ENCODE measurements at places on chromosomes 13 and 19.

DNA sequence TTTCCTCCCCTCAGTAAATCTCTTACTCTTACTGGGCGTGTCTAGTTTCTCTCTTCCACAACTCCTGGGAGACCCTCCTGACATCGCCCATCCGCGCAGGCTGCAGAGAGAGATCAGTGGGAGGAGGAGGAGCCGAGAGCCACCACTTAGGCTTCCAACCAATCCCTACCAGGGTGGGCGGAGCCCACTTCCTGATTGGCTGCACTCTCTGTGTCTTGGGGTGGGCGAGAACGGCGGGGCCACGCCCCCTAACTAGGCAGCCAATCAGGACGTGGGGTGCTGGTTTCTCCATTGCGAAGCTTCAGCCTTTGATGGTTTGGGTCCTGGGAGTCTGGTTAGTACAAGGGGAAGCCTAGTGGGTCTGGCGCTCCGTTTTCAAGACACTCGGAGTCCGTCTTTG is at the start of gene PMIS2:
Gene PMIS2, plus strand, starts transcription at position 326 of the 400 bp plus-strand sequence. CDS start 87 bp downstream, outside the sequence.
- no peak for DNase-seq

GRCh38 chr13:51562011-51562671 is 22.1 kb upstream of the WDFY2 start:
- no peak for DNase-seq

GRCh38 chr13:113732176-113732960 is 26.7 kb upstream of the TMEM255B start:
- no peak for DNase-seq

DNA sequence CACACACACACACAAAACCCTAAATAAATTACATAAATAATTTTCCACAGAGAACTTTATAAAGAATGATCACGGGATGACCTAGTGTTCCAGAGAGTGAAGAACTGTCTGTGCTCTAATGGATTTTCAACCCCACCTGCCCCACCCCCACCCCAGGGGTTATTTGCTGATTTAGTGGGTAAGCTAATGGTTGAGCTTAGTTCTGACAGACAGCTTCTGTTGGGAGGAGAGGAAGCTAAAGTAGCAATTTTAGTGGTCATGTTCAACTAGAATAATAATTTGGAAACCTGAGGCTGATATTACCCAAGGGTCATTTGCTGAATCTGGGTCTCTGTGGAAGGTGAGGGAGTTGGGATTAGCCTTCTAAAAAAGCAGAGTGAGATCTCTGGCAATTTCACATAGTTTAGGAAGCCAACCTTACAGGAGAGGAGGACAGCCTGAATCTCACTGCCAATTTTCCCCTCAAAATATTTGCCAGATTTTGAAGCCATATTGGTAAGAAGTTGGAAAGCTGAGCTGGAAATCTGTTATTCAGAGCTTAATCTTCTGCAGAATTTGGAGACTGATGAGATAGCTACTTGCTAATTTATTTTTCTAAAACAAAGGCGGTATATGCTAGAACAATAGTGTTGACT is 68.7 kb downstream of the POSTN start:
- DNase-seq = peak; percentile 68

DNA sequence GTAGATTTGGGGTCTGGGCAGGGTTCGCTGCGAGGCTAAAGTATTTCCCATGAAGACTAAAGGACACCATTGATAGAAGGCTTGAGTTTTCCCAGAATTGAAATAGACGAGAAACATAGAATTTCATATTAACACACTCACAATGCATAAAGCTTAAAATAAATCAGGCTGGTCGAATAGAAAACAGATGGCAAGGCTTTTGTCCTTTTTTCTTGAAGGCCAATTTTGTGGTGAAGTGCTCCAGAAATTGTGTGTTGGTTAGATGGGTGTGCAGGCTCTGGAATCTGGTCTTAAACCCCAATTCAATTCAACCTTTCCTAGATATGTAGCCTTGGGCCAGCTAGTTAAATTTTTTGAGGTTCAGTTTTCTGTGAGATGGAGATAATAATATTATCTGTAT is 56.9 kb upstream of the LRCH1 start:
- no peak for DNase-seq

GRCh38 chr19:2987797-2988196 is 10.4 kb downstream of the TLE6 start:
- no peak for DNase-seq

- no peak for DNase-seq
Observed at GRCh38 chr13:107906131-107906530, 309.2 kb downstream of the LIG4 start.

DNA sequence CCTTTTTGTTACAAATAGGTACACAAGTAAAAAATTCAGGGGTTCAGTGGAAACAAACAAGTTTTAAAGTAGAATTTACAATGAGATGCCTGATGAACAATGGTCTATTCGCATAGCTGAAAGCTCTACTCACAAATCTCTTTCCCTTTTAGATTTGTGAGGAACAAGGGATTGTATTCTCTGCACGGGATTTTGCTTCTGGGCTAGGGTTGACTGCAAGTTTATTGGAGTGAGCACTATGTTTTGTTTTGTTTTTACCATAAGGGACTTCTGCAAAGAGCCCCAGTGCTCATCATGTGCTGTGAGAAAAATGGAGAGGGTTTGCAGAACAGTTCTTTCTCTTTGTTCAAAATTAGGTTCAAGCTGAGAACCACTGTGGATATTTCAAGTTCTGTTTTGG is 160.5 kb downstream of the DLEU7 start:
- no peak for DNase-seq

- DNase-seq = no peak
Observed at GRCh38 chr13:75202981-75203380, 279.0 kb downstream of the TBC1D4 start.

DNA sequence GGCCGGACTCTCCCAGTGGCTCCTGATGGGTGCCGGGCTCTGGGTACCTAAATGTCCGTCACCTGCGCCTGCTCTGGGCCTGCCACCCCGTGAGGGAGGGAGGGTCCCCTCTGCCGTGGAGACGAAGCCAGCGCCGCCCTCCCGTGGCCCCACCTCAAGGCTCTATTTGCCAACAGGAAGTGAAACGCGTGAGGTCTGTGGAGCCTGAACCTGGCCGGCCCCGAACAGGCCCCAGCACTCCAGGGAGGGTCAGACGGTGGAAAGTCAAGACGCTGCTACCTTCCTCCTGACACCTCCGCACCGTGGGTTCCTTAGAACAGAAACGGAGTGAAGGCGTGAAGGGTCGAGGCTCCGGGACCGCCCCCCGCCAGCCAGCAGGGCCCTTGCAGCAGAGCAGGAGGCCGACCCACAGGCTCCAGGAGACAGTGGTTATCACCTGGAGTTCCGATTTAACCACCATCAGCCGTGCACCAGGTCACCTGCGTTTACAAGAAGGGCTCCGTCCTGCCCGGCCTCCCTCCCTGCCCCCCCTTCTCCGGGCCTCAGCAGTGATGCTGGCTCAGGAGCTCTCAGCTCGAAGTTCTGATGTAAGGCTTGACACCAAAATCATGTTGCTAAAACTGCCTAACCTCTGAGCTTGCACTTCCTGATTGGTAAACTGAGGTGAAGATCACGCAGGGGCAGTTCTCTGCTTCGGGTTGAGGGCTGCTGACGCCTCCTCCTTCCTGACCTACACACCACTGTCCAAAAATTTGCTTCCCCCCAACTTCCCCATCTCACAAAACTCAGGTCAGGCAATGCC is 50.9 kb upstream of the C13orf46 start:
- DNase-seq = no peak

GRCh38 chr19:47438793-47439220 is 19.5 kb upstream of the MEIS3 start:
- DNase-seq = no peak

- no peak for DNase-seq
Observed at GRCh38 chr13:46172531-46172991, 9.4 kb downstream of the LCP1 start.

- no peak for DNase-seq
Observed at GRCh38 chr13:91513790-91514189, 115.4 kb downstream of the GPC5 start.

DNA sequence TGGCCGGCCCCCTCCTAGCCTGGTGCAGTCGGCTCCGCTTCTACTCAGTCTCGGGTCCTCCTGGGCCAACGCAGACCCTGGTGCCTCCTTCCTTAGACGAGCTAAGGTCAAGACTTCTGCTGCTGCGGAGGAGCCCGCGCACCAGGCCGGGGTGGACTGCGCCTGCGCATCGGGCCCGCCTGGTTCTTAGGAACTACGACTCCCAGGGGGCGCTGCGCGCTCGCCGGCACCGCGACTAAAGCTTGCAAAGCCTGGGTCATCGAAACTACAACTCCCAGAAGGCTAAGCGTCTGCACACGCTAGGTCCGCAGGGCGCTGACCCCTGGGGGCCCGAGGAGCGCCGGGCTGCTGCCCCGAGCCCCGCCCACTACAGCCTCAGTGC is at the start of gene ZNF835:
Gene ZNF835, minus strand, starts transcription at position 145 of the 382 bp plus-strand sequence. CDS start 6,559 bp downstream, outside the sequence.
- DNase-seq = peak; percentile 93

Data from right hindlimb (tissue), 1 donor.